Mesothelial cell of epicardium (in vitro differentiated cells): ENCODE measurements at places on chromosomes 3 and 15.

DNA sequence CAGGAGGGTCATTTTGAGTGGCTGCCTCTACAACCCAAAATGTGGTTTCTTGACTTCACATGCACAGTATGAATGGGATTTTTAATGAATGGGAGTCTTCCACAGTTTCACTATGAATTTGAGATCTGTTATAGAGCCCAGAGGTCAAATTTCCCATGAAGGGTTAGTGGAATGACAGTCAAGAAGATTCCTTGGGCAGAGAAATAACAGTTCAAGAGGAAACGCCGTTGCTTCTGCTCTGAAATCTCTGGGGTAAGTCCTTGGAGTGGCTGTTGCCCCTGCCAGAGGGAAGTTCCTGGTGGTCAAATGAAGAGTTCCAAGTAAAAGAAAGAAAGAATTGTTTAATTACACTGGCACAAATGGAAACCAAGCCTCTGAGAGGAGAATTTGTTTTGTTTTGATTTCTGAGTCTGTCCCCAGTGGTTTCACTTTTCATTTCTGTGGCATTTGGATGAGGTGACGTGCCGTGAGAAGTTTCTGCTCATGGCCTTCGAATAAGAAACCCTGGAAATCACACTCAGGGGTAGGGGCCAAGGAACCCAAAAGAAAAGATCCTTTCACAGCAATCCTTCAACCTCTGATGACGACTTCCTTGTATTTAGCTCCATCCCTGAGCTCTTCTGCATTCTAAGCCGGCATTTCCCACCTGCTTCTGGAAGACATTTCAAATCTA is 77.5 kb upstream of the IL12A start:
- H3K27me3 ChIP-seq, result no peaks in the 10 kb centered on the region
- no peaks in the 10 kb centered on the region for H3K36me3 ChIP-seq
- no peak for DNase-seq
- peaks cover 4% of the 10 kb centered on the region for H3K4me1 ChIP-seq
- no peak overlapping the region for H3K4me3 ChIP-seq

GRCh38 chr3:152105446-152105845 is 163.3 kb upstream of the MBNL1 start:
- DNase-seq, result no peak
- H3K27ac ChIP-seq, result no peak overlapping the region
- H3K4me1 ChIP-seq, result no peaks in the 10 kb centered on the region
- no peaks in the 10 kb centered on the region for H3K27me3 ChIP-seq

DNA sequence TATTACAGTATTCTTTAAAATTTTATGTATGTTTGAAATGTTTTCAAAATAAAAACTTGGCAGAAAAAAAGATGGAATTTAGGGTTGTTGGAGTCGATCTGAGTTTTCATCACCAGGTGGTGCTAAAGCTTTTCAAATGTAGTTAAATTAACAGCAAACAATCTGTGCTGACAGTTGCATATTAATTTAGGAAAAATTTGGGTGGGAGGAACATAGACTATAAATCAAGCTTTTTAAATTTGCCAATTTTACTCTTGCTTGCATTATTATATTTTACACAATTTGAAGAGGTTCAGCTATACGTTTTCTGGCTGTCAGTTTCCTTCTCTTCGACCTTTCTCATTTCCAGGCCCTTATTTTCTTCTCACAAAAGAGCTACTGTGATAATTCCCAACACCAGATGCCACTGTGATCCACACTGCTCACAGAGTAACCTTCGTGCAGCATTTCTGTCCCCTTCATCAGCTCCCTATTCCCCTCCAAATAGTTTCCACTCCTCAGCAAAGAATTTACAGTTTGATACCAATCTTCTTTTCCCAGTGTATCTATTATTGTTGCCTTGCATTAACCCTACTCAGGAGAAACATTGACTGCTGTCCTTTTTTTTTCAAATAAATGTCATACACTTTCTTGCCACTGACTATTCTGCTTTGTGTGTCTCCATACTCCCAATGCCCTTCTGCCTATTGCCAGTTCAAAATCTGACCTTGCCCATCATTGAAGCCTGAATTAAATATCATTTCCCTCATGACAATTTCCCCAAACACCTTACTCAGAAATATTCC is 53.4 kb upstream of the EIF5A2 start:
- peaks cover 5% of the 10 kb centered on the region for H3K4me1 ChIP-seq
- H3K36me3 ChIP-seq, result no peaks in the 10 kb centered on the region
- no peaks in the 10 kb centered on the region for H3K27me3 ChIP-seq
- no peak overlapping the region for H3K27ac ChIP-seq
- H3K4me3 ChIP-seq, result no peak overlapping the region
- DNase-seq, result no peak

DNA sequence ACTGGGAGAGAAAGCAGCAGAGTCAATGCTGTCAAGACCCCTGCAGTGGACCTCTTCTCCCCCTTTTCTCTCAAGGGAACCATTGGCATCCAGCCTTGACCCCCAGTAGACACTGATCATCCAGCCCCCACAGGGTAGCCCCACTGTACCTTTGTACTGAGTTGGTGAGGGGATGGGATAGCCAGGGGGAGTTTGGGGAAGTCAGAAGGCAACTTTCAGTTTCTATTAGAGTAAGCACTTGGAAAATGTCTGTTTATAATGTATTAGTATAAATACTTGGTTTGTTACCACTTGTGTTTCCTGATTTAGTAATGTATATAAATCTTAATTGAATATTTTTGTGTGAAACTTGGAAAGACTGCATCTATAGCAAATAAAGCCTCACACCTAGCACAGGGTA is 25.0 kb downstream of the DAG1 start:
- DNase-seq, result no peak
- H3K36me3 ChIP-seq, result no peaks in the 10 kb centered on the region
- H3K4me3 ChIP-seq, result no peak overlapping the region
- peaks cover 20% of the 10 kb centered on the region for H3K4me1 ChIP-seq
- no peaks in the 10 kb centered on the region for H3K27me3 ChIP-seq
